ENCODE measurements at places on chromosomes 5 and 9. TPM values are rescaled to one million over a fixed set of nuclear protein-coding genes. Genes with fewer than 3 reads are reported as not detected.

- no peaks in the 10 kb centered on the region for H3K27me3 ChIP-seq
- peaks cover 26% of the 10 kb centered on the region for H3K4me1 ChIP-seq
- no peak for DNase-seq
- peak overlapping the region; percentile 63 for H3K27ac ChIP-seq
Observed at GRCh38 chr5:122774519-122774860, 390 bp upstream of the SNX2 start.

GRCh38 chr9:129027685-129028191 lies 393 bp downstream of the SH3GLB2 start:
- DNase-seq: no peak
- H3K27me3 ChIP-seq: no peaks in the 10 kb centered on the region
- peak overlapping the region; percentile 84 for H3K4me3 ChIP-seq
- H3K36me3 ChIP-seq: no peaks in the 10 kb centered on the region

DNA sequence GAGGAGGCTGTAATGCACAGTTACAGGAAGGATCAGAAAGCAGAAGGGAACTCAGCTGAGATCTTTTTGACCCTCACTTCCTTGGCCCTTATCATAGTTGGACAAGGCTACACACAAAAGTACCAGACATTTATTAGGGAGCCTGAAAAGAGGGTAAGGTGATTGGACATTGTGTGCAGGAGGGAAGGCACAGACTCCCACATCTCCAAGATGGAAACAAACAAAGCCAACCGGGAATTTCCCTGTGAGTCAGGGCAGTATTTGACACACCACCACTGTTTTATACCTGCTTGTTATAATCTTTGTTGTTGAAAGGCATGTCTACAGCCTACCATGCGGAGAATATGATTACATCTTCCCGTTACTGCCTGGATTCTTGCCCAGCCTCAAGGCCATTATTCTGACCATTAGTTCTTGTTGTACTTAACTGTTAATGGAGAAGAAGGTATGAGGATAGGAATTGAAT lies 3.0 kb upstream of the CCNG1 start:
- no peak overlapping the region for H3K27ac ChIP-seq
- peaks cover 2% of the 10 kb centered on the region for H3K27me3 ChIP-seq
- peak; percentile 16 for DNase-seq
- H3K36me3 ChIP-seq: peaks cover 3% of the 10 kb centered on the region
- peaks cover 23% of the 10 kb centered on the region for H3K4me1 ChIP-seq

DNA sequence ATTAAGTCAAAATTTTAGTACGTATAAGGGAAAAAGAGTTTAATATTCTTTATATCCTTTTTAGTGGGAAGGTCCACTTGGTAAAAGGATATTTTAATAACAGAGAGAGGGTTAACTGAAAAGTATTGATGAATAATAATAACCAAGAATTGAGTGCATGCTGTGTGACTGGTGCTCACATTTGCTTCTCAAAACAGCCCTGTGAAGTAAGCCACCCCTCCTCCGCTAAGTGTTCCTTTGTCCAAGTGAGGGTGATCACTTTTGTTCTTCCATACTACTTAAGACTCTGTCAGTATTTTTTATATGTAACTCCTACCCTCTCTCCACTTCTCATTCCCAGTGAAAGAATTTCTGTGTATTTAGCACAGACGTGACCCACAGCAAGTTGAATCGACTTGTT lies 51.5 kb downstream of the SLC44A1 start:
- H3K27ac ChIP-seq: no peak overlapping the region
- DNase-seq: no peak
- H3K4me3 ChIP-seq: no peak overlapping the region

- no peak for DNase-seq
- no peak overlapping the region for H3K27ac ChIP-seq
- peaks cover 10% of the 10 kb centered on the region for H3K27me3 ChIP-seq
- no peak overlapping the region for H3K4me3 ChIP-seq
Observed at GRCh38 chr5:42572313-42572712, 149.1 kb downstream of the GHR start.

DNA sequence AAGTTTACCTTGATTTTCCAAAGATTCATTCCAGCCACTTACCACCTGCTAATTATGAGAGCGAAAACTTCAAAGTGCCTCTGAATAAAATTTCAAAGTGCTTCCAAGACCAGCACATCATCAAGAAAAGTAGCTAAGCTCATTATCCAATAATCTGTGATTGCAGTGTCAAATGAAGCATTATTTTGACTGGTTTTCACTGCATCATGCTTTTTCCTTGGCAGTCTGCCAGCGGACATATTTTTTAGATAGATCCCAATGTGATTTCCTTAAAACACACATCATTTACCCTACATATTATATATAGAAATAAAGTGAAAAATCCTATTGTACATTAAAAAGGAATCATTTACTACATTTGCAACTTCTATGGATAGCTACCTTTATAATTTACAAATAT lies 508.6 kb upstream of the FAM174A start:
- no peak overlapping the region for H3K27ac ChIP-seq
- no peaks in the 10 kb centered on the region for H3K4me1 ChIP-seq
- H3K4me3 ChIP-seq: no peak overlapping the region
- no peaks in the 10 kb centered on the region for H3K36me3 ChIP-seq
- H3K27me3 ChIP-seq: no peaks in the 10 kb centered on the region

- H3K36me3 ChIP-seq: no peaks in the 10 kb centered on the region
- no peaks in the 10 kb centered on the region for H3K27me3 ChIP-seq
- H3K4me1 ChIP-seq: no peaks in the 10 kb centered on the region
- H3K4me3 ChIP-seq: no peak overlapping the region
- DNase-seq: no peak
- H3K27ac ChIP-seq: no peak overlapping the region
Observed at GRCh38 chr9:110116543-110116885, 91.4 kb downstream of the C9orf152 start.

DNA sequence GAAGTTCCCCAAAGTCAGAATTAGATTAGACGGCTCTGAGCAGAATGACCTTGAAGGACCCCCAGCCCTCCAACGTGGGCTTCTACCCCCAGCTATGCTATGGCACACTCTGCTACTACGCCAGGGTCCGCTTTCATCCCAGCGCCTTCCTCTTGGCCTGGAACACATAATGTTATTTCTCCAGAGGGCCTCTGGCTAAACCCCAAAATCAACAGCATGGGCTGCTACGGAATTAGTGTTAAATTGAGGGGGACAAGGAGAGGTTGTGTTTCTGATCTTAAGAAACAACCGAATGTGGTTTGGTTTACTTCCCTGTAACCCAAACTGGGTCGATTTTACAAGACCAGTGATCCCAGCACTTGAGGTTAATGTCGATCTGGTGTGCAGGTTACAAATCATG lies 97.1 kb downstream of the ZNF618 start:
- H3K27me3 ChIP-seq: no peaks in the 10 kb centered on the region
- H3K4me1 ChIP-seq: no peaks in the 10 kb centered on the region
- no peak overlapping the region for H3K4me3 ChIP-seq

DNA sequence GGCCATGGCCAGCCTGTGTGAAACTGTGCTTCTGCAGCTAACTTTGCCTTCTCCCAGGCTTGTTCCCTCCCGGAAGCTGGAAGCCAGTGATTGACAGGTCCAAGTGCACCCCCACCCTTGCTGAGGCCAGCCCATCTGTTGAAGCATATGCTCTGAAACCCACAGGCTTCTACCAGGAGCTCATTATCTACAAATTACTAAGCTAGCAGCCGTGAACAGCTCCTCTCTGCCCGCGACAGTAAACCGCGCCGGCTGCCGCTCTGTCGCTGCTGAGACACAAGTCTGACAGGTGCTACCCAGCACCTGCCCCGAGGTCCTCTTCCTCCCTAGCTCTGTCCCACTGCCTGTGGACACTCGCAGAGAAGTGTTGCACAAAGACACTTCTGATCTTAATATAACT lies 490.9 kb downstream of the GADD45G start:
- peaks cover 18% of the 10 kb centered on the region for H3K4me1 ChIP-seq
- no peak overlapping the region for H3K27ac ChIP-seq
- no peaks in the 10 kb centered on the region for H3K36me3 ChIP-seq
- DNase-seq: peak; percentile 19
- H3K4me3 ChIP-seq: no peak overlapping the region

DNA sequence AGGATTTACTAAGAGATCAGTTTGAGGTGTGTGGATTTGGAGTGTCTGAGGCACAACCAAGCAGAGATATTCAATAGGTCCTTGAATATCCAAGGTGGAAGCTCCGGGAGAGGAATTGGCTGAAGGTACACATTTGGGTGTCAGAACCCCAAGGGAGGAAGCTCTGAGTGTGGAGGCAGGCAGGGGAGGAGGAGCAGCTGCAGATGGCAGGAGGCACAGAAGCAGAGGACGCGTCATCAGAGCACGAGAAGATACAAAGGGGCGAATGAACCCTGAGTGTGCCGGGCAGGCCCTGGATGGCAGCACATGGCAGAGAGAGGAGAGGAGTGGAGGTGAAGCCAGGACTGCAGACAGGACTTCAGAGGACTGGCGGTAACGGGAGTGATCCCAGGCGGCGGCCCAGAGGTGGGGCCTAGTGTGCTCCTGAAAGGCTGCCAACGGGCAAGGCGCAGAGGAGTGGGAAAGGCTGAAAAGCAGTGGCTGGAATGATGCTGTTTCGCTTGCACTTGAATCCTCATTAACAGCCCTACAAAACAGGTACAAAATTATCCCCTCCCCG lies 179.8 kb downstream of the FANCC start:
- no peak for DNase-seq
- H3K36me3 ChIP-seq: no peaks in the 10 kb centered on the region
- no peak overlapping the region for H3K27ac ChIP-seq

DNA sequence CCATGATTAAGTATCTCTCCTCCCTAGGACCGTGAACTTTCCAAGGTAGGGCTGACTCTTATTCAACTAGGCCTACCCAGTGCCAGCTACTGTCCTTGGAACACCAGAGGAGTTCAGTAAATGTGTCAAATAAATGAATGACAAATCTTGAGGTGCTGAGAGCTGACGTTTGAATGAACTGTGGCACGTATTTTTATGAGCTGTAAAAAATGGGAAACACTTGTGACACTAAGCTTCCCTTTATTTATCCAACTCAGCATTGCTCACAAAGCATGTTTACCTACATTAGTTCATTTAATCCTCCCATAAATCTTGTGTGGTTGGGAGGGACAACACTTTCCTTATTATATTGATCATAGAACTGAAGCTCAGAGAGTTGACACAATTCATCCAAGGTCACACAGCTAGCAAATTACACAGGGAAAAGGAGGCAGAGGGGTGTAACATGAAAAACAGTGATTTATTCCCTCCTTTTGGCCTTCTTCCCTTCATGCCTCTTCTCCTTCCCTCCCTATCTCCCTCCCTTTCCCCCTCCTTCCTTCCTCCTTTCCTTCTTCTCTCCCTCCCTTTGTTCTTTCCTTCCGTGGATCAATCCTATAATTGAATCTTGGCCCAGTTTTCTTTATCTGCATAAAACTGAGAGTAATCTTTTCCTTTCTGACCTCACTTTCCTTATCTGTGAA lies 412.6 kb downstream of the DMRT2 start:
- H3K4me3 ChIP-seq: no peak overlapping the region
- H3K27ac ChIP-seq: no peak overlapping the region
- H3K27me3 ChIP-seq: peaks cover 4% of the 10 kb centered on the region
- DNase-seq: no peak
- H3K4me1 ChIP-seq: peaks cover 4% of the 10 kb centered on the region

DNA sequence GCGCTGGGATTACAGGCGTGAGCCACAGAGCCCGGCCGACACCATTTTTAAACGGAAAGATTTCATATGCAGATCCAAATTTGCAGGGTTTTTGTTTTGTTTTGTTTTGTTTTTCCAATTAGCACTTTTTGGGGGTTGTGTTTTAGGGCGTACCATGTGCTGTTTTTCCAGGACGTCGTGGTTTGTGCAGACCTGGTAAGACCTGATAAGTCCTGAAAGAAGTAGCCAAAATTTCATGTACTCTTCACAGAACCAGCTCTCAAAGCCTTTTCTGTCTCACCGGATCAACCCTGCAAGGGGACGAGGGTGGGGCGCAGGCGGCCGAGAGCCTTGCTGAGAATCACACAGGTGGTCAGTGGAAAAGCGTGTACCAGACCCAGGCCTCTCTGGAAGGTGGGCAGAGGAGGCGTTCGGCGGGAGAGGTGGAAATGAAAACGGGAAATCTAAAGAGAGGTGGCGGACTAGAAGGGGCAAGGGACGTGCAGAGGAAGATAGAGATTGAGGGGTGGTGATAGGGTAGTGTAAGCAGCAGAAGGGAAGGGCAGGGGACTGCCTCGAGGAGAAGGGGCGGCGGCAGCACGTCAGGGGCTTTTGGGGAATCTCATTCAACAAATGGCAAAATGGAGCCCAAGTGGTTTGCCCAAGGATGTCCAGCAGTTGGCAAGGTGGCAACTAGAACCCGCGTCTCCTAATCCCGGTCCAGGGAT lies 1.1 kb upstream of the FAF2 start:
- DNase-seq: peak; percentile 16
- H3K27me3 ChIP-seq: no peaks in the 10 kb centered on the region
- peaks cover 21% of the 10 kb centered on the region for H3K4me1 ChIP-seq

DNA sequence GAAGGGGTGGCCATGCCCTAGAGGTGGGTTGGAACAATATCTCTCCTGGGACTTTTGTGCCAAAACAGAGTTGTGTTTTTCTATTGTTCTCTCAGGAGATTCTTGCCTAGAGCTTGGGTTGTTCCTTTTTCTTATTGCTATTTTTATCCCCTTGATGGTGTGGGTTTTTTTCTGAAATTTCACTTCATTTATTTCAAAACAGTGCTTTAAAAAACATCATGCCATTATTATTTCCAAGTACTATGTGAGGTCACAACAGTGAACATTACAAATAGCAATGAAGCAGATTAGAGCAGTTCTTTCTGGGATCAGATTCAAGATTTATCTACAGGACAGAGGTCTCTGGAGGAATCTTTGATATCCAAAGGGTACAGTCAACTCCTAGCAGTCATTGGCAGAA lies 76.6 kb downstream of the ACTBL2 start:
- no peaks in the 10 kb centered on the region for H3K4me1 ChIP-seq
- no peak overlapping the region for H3K27ac ChIP-seq
- no peak overlapping the region for H3K4me3 ChIP-seq
- H3K36me3 ChIP-seq: no peaks in the 10 kb centered on the region
- peaks cover 2% of the 10 kb centered on the region for H3K27me3 ChIP-seq
- DNase-seq: no peak

DNA sequence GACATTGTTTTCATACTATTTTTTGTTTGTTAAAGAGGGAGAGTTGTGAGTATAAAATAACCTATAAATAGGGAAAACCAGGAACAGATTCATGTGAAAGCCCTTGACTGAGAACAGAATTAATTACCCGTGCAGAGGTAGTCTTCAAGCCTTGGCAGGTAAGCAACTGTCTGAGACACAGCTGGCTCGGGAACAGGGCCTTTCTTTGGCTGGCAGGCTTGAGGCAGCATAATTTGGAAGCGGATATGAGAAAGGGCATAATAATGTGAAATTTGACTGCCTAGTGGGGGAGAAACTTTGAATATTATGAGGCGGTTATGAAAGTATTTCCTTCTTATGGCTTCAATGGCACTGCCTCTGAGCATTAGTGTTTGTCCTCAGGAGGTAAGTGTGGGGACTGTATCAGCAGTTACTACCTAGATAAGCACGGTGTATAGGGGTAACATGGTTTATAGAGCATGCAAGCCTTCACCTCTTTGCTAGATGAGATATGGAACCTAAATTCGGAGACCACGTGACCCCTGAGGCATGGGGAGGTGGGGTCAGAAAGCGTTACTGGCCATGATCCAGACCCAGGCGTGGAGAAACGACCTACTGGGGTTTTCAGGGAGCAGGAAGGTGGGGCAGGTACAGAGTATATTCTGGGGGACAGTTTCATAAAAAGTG lies 210.2 kb upstream of the GAS1 start:
- no peak overlapping the region for H3K27ac ChIP-seq
- no peak for DNase-seq
- no peaks in the 10 kb centered on the region for H3K4me1 ChIP-seq
- H3K36me3 ChIP-seq: no peaks in the 10 kb centered on the region
- peaks cover 2% of the 10 kb centered on the region for H3K27me3 ChIP-seq
- H3K4me3 ChIP-seq: no peak overlapping the region

The CBY3 gene
- 0.61 TPM for total RNA-seq

The LCN10 gene
- total RNA-seq: 1.2 TPM

The ADAMTS19 gene
- total RNA-seq: not detected

The ARHGAP26 gene
- 16.4 TPM for total RNA-seq

The C6 gene
- not detected for total RNA-seq
